ENCODE measurements at places on chromosomes 12 and 14.

- DNase-seq, result peak; percentile 79
Observed at GRCh38 chr12:111812881-111813741, 28.9 kb upstream of the MAPKAPK5 start.

GRCh38 chr12:123494124-123494851 lies 36.3 kb downstream of the SNRNP35 start:
- no peak for DNase-seq

DNA sequence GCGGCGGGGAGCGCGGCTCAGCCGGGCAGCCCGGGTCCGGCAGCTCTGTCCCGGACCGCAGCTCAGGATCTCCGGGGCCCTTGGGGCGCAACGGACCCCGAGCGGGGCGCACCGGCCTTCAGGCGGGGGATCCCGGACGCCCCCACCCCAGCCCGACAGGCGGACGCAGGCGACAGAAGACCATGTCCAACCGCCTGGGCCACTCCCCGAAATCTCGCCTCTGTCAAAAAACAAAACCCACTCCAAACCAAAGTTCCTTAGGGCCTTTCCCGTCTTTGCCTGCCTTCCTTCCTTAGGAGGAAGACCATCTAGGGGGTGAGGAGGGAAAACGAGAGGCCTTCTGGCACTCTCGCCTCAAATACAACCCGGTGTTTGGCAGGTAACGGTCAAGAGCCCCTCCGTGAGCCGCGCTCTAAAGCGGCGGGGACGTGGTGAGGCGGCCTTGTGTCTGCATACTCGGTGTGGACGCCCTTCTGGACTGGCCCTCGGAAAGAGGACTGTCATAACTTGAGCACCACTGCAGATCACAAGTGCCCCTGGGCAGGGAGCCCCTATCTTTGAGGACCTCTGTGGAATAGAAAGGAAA lies 604 bp downstream of the HCFC2 start:
- peak; percentile 9 for DNase-seq

GRCh38 chr12:4320497-4320852 lies 538 bp upstream of the TIGAR start:
- no peak for DNase-seq

DNA sequence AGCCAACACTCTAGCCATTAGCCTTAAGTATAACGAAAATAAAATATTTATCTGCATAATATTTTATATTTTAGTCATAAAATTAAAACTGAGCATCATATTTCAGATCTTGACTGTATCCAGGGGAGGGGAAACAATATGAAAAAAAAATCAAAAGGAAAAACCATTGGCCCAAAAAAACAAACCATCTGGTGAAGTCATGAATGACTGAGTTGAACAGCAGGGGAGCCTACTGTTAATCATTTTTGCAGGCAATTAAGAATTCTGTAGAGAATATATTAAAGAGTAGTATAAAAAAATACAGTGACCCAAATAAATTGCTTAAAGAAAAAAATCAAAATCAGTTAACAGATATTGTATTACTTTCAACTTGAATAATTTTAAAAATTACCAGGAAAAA lies 224.8 kb downstream of the C12orf50 start:
- DNase-seq, result no peak

DNA sequence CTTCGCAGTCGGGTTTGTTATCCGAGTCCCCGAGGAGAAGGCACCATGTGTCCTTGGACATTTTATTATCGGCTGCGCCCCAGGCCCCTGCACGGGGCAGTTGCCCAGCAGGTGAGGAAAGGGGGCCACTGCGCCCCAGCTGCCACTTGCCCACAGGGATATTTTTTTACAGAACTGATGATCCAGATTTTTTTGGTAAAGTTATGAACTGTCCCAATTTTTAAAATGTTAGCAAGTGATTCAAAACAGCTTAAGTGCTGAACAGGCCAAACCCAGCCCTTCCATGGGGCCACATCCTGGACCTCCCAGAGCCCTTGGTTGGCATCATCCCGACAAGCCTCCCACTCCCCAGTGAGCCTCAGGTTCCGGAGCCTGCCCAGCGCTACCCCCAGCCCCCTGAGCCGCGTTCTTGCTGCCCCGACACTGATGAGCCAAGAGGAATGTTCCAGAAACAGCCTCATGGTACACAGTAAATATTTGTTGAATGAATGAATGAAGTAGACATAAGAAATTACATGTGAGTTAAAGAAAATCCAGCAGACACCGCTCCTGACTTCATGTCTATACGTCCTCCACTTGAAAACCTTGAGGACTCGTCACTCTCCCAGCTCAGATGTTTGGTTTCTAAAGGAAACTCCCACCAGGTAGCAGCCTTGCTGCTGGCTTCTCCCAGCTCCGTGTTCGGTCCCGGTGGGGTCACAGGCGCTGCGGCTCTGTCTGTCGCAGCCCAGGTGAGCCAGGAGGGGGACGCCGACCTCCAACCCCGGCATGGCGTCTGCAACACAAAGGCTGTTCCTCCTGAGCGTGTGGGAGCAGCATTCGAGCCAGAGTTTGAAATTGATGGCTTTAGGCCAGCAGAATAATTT lies 88.5 kb downstream of the ADGRD1 start:
- DNase-seq, result no peak

GRCh38 chr14:55771242-55771981 lies 191.4 kb downstream of the KTN1 start:
- DNase-seq, result no peak

DNA sequence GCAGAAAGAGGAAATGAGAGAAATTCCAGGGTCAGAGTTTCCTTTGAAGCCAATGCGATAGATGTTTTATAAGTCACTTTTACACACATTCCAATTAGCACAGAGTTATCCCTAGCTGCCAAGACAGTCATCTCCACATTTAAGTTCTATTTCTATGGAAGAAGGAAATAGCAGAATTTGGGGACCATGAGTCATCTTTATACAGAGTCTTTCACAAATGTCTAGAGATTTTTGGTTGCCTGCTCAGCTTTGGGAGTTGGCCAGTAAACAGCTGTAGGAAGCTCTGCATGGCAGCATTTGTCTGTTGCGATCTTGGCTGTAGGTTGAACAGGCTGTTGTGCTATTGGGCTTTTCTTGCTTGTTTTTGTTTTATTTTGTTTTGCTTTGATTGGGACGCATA lies 884.3 kb downstream of the GALC start:
- no peak for DNase-seq

- DNase-seq, result no peak
Observed at GRCh38 chr12:22230280-22230794, 104.2 kb downstream of the ST8SIA1 start.

GRCh38 chr12:59937148-59937547 lies 341.3 kb downstream of the SLC16A7 start:
- DNase-seq, result no peak

DNA sequence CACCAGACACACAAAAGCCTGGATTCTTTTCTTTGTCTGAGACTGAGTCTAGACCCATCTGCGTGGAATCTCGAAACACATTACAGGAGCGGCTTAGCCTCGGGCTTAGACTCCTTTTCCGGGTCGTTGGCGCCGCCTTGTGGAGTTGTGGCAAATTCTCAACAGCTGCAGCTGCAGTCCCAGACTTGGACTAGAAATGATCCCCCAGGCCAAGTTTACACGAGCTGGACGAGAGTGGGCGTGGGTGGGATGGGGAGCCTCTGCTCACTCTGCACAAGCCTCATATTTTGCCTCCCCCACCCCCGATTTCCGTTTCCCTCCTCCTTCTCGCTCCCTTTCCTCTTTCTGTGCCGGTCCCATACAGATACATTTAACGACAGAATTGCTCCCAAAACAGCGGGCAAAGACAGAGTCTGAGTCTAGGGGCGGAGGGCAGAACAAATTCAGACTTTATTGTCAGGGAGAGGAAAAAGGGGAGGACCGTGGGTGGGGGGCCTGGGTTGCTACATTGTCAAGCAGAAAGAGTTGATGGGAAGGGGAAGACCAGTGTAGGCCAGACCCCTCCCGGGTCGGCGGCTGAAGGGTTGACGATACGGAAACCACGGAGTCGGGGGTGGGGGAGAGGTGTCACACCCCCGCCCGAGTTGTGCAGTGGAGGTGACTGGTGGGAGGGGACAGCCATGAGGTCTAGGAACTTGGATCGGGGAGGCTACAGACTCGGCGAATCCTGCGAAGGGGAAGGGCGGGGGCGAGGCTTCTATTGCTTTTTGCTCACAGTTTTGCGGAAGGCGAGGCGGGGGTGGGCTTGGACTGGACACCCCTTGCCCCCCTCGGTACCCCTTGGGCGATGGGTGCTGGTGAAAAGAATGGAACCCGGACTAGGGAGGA lies 4.7 kb upstream of the GPR84 start:
- peak; percentile 87 for DNase-seq

GRCh38 chr14:88191605-88192004 lies 131.5 kb downstream of the KCNK10 start:
- DNase-seq, result no peak
